NCI-H2029 treated with DMSO at 0.1 percent for 48 hours (cell line): ENCODE measurements at places on chromosomes 5 and 9.

DNA sequence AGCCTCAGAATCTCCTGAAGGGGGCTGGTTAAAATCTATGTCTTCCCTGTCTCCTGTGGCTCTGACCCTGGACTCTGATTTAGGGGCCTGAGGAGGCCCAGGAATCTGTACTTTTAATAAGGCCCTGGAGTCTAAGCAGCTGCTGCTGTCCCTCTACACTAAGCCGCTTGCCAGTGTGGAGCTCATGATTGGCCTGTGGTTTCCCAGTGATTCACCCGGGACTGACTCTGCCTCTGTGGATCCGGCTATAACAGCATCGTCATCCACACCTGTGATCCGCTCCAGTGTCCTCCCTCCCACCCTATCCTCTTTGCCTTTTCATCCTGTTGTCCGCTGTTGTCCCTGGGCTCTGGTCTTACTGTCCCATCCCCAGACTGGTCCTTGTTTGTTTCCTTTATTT lies 3.7 kb downstream of the SLC31A2 start:
- no peak for DNase-seq

- DNase-seq = no peak
These were observed 136.3 kb upstream of the SPRY4 start for GRCh38 chr5:142461028-142461590.

- DNase-seq = no peak
These were observed 33.0 kb downstream of the ERGIC1 start for GRCh38 chr5:172866802-172867748.

- peak; percentile 54 for DNase-seq
These were observed 81.0 kb downstream of the RXRA start for GRCh38 chr9:134407121-134407779.

- no peak for DNase-seq
These were observed 11.1 kb downstream of the BRD3 start for GRCh38 chr9:134056483-134057306.
